ENCODE measurements at places on chromosomes 2 and 18.

DNA sequence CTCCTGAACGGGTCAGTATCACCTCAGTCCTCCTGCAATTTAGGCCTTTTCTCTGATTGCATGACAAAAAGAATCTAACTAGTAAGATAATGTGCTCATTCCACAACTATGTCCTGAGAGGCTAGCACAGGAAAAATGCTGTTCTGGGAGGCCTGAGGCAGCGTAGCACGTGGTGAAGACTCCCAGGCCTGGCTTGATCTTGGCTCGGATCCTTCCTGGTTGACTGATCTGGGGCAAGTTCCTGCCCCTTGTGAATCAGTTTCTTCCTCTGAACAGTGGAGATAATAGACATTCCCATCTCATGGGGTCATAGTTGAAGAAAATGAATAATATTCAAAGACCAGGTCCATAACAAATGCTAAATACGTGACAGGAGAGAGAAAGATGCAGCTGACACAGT, 12.3 kb downstream of the FBLN7 start:
- DNase-seq, result no peak

DNA sequence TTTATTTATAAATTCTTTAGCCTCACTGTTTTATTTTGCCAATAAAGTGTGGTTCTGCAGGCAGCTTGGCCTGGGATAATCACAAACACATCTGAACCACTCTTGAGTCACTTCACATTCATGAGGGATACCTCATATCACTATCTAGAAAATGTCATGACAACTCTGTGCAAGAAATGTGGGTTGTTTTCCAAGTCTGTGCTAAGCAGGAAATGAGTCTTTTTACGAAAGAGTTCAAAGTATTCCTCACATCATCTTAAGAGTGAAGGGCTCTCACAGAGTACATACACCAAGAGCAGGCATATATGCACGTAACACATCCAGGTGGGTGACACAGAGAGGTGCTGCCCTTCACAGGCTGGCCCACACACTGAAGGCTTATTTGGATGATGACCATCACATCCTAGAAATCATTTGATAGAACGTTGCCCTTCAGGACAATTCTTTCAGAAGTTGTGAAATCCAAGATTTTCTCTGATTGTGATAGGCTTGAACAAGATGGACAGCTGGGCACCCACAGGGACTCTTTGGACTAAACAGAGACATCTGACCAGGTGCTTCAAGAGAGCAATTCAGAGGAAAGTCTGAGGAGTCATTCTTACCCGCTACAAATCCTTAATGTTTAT, 811.1 kb upstream of the LRATD1 start:
- DNase-seq, result no peak

DNA sequence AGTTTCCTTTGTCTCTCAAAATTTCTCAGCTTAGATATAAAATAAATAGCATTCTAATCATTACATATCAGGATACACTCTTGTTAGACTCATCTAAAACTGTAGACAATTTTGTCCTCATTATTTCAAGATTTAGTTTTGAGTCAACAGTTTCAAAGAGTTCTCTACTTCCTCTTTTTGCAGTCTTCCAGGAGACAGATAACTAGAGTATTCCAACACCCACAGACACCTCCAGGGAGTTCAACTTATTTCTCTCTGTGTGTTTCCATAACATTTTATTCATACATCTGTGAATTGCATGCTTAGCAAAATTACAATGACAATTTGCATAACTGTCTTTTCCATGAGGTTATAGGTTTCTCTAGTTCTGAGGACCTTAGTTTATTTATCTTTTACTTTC, 166.6 kb upstream of the HNMT start:
- DNase-seq, result no peak

- no peak for DNase-seq
These were observed 41.1 kb downstream of the C1QL2 start for GRCh38 chr2:119117408-119117807.

- DNase-seq, result no peak
These were observed 231.4 kb downstream of the FAM210A start for GRCh38 chr18:13494871-13495445.

DNA sequence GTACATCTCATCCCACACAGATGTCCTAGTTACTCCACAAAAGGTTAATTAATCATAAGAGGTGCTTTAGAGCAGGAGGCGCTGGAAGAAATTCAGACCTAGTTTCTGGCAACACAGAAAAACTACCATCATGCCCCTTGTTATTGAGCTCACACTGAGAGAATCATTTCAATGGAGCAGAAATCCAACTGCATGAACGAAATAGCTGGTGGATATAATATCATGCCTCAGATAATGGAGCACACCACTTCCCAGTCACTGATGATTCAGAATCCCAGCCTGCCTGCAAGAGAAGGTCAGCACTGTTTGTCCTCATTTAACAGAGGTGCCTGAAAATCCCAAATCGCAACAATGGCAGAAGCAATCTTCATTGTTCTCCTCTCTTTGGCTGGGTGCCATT, 125.8 kb upstream of the CREB1 start:
- no peak for DNase-seq

DNA sequence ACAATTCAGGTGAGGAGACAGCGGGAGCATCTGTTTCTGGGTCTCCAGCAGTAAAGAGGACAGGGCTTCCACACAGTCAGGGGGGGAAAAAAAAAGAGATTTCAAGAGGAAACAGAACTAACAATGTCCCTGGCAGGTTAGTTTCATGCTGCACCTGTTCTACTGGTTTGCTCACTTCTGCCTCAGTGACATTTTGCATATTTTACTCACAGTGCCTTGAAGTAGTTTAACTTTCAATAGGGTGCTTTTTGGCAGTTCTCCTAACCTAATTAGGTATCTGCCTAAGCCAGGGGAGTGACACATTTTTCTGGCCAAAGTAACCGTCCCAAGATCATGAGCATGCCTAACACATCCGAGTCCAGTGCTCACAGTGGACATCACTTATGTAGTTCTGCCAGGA, 109.0 kb upstream of the ALK start:
- DNase-seq, result no peak
